CD4-positive, alpha-beta T cell treated with Interferon alpha-2 for 1 hour (primary cell): ENCODE measurements at places on chromosomes 7 and 10.

- no peak for DNase-seq
Observed at GRCh38 chr10:75450075-75450445, 18.6 kb downstream of the LRMDA start.

DNA sequence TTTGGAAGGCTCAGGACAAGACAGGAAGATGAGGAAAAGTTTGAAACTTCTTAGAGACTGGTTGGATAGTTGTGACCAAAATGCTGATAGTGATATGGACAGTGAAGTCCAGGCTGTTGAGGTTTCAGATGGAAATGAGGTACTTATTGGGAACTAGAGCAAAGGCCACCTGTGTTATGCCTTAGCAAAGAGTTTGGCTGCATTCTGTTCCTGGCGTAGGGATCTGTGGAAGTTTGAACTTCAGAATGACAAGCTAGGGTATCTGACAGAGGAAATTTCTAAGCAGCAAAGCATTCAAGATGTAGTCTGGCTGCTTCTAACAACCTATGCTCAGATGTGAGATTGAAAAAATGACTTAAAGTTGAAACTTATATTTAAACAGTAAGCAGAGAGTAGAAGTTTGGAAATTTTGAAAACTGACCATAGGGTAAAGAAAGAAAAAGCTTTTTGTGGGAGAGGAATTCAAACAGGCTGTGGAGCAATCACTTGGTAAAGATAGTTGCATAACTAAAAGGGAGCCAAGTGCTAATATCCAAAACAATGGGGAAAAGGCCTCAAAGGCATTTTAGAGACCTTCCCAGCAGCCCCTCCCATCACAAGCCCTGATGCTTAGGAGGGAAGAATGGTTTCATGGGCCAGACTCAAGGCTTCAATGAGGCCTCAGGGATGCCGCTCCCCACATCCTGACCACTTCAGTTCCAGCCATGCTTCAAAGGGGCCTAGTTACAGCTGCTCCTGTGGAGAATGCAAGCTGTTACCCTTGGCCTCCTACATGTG lies 415.1 kb downstream of the INHBA start:
- DNase-seq, result no peak

DNA sequence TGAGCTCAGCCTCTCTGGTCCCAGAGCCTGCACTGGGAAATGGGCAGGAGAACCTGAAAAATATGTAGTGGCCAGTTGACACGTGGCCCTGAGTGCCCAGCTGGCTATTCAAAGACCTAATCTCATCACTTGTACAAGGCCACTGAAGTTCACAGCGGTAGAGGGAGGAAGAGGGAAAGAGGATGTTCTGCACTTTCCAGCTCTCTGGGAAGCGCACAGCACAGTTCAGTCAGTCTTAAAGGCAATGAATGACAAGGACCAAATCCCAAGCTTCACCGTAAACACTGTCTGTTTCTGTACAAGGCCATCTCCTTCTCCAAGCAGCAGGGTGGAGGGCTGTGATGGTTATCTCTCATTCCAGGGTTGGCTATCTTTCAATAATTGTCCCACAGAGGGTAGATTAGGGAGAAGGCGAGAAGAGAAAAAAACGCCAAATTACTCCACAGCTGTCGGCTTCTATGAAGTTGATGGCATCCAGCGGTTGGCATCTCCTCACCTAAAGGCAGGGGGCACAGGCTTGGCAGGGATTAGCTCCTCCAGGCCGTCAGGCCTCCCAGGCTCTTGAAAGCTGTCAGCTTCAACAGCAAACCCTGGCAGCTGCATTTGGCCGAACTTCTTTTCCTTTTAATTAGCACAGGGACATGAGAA lies 10.6 kb downstream of the SFMBT2 start:
- DNase-seq, result no peak

DNA sequence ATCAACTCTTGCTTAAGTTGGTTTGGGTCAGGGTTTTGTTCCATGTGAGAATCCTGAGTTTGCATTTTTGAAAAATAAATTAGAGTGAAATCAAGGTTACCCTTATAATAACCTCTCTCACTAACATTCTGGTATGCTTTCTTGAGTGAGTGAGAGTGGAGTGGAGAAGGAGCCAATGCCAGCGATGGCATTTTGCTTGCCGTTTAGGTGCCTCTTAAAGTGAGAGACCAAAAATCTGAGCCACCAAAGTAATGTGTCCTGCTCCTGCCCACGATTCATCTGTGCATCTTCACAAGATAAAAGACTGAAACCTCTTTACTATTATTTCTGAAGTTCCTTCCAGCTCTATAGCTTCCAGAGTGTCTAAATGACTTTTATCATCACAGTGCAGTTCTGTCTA lies 23.4 kb upstream of the XPNPEP1 start:
- no peak for DNase-seq

DNA sequence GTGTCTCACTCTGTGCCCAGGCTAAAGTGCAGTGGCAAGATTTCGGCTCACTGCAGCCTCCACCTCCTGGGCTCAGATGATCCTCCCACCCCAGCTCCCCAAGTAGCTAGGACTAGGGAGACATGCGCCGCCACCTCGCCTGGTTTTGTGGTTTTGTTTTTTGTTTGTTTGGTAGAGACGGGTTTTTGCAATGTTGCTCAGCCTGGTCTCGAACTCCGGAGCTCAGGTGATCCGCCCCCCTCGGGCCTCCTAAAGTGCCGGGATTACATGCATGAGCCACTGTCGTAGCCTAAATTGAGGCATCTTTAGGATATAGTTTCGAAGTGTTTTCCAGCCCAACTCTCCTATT lies 781 bp downstream of the ZNF727 start:
- no peak for DNase-seq

DNA sequence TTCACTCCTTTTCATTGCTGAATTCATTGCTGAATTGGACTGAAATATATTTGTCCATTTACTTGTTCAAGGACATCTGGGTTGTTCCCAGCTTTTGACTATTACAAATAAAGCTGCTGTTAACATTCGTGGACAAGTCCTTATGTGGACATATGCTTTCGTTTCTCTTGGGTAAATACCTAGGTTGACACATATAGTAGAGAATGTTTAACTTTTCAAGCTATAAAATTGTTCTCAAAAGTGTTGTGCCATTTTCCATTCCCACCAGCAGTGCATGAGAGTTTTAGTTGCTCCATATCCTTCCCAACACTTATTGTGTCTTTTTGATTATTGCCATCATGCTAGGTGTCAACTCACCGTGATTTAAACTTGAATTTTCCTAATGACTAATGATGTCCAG lies 17.5 kb upstream of the CPVL start:
- no peak for DNase-seq

GRCh38 chr7:132154695-132155471 lies 421.4 kb downstream of the PLXNA4 start:
- DNase-seq, result no peak

DNA sequence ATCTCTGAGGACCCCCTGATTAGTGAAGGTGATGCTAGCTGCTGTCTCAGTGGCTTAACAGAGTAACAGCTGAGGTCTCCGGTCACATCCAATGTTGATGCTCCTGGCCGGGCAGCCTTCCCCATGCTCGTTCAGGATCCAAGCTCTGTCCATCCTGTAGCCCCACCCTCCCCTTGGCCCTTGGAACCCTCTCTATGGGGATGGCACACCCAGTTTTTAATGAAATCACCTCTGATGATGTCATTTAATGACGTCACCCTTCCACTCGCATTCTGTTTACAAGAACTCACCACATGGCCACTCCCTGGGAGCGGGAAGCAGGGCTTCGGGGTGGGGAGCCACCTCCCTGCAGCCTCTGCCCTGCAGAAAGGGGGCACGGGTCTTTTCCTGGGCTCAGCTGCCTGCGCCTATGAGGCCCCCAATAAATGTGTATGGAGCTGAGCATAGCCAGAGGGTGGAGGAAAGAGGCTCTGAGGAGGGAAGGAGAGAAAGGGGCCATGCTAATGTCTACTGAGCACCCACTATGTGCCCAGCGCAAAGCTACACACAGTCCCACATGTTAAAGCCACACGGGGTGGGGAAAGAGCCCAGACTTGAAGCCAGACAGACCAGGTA lies 95.5 kb downstream of the OAT start:
- DNase-seq, result no peak

- peak; percentile 90 for DNase-seq
Observed at GRCh38 chr7:6435486-6436384, 12.0 kb downstream of the DAGLB start.

DNA sequence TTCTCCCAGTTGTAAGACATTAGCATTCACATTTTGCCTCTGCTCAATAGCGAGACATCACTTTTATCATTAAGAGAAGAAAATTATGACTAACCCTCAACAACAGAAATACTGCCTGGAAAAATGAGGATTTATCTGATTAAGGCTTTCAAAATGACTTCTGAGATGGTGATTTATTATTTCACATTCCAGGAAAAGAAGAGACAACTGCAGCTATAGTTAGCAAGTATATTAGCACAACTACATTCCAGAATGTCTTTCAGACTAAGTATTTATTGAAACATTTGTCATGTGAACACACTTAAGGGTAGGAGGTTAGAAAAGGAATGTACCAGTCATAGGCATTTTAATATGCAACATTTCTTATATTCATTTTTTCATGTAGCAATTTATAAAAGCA lies 162.0 kb downstream of the IQUB start:
- DNase-seq, result no peak

DNA sequence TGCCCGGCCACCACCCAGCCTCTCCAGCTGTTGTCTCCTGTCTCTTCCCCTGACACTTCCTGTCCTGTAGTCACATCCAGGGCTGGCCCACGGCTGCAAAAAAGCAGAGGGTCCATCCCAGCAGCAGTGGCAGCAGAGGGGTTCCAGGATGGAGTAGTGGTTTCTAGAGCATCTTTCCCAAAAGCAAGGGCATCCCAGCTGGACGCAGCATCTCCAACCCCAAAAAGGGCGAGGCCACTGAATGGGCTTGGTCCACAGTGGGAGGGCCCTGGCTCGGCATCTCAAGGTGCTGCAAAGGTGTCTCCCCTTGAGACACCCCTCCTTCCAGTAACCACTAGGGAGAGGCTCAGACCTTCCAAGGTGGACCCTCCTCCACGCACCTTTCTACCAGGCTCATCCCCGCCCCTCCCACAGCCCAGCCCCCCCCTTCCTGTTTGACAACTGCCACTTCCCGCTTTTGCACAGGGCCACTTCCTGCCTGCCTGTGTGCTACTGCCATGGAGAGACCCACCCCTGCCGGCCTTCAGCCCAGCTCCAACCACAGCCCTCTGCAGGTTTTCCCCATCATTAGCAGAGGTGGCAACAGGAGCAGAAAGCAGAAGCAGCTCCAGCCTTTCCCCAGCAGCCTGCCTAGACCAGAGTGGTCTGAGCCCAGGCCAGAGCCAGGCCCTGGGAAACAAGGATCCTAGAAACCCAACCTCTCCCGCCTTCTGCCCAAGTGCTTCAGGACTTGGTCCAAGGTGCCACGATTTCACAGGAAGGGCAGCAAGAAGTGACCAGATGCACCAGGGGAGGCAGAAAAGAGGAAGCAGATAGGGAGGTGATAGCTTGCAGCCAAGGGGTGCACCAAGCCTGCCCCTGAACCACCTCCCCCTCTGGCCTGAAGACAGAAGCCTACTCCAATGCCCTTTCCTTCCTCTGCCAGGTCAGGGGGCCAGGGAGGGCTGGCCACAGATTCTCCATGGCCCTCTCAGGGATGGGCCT lies 8.6 kb downstream of the CAMK2G start:
- DNase-seq, result peak; percentile 70

DNA sequence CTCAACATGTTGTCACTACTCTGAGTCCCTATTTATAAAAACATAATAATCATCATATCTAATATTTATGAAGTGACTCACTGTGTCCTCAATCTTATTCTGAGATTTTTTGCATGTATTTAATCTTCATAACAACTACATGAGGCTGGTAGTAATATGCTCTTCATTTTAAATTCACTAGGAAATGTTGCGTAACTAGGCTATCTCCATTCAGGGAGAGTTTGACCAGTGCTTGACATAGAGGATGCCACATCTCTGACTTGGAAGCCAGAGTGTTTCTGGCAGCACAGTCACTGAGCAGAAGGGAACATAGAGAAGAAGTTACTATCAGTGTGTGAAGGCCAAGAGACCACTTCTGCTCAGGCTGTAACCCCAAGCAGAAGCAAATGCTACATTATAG lies 88.9 kb downstream of the FAM13C start:
- DNase-seq, result no peak

- DNase-seq, result no peak
Observed at GRCh38 chr10:86391236-86391840, 24.7 kb upstream of the GRID1 start.

GRCh38 chr7:27094304-27095049 lies 1.3 kb downstream of the HOXA1 start:
- DNase-seq, result no peak

- DNase-seq, result no peak
Observed at GRCh38 chr7:73477376-73477775, 43.8 kb downstream of the FZD9 start.

DNA sequence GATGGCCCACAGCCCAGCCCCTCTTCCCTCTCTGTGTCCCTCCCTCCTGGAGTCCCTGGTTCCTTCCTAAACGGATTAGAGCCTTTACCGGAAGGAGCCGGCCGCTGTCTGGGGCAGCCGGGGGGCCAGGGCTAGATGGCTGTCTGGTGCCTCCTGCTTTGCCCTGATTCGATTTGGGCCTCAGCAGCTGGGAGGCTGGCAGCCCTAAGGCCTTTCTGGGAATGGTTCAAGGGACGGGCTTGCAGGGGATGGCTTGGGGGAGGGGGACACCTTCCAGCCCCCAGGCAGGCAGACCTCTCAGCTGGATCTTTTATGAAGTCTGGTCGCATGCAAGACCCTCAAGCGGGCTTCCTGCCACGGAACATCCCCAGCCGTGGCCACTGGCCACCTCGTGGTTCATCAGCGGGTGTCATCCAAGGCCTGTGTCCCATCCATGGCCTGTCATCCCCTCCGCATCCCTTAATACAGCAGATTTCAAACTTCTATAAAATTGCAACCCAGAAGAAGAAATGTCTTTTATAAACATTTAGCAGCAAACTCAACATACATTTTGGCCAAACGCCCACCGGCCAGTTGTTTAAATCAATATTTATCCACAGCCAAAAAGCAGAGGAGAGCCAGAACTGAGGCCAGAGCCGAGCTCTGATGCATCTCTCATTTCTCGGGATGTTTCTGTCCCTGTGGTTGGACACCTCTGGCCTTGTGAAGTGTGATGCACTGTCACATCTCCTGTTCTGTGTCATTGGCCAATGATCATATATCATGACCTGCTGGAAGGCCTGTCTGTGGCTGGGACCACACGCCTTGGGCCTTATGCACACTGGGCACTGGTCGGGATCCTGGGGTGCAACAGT lies 52.0 kb downstream of the GTF2IRD1 start:
- no peak for DNase-seq

DNA sequence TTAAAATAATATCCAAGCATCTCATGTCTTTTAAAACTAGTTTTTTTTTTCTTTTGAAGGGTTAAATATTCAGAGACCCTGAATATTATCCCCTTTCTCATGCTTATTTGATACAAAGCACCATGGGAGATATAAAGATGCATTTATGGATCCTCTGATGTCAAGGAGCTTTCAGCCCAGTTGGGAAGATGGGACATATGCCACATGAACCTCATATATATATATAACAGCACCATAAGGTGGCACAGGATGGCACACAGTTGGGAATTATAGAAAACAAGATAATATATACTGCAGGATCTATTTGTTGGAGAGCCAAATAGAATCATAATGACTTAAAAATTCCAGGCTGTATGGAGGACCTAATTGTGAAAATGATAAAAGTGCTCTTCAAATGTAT lies 185.4 kb upstream of the IMMP2L start:
- no peak for DNase-seq
